RWPE2 (cell line): ENCODE measurements at places on chromosomes 5 and 9.

GRCh38 chr9:110752766-110753165 lies 84.2 kb downstream of the MUSK start:
- peak; percentile 74 for DNase-seq

DNA sequence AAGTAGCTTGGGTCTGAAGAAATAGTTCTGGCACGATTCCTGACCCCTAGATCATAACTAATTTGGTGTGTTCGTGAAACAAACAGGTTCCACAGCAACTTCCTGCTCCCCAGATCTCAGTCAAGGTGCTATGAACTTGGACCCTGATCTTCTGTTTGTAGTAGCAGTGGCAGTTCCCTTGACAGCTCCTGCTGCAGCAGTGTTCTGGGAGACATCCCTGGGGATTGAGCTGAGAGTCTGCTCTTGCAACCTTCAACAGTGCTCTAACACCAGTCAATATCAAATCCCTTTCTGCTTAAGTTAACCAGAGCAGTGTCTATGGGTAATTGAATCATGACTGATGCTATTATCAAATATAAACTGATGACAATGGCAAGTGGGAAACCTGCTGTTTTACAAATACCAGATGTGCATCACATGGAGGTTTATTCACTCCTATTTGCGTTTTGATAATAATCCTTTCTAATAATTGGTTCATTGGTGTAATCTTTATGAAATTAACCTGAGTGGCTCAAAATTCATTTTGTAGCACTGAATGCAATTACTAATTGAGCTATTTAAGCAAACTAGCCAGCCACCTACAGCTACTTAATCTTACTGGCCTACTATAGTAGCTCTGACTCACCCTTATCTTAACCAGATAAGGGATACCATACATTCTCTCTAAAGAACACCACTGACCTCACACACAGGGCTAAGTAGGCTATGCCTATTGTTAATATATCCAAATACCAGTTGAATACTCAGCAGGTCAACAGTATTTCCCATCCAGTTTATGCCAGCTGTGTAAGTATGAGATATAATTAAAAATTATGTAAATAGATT lies 21.9 kb downstream of the KDM4C start:
- no peak for DNase-seq

GRCh38 chr9:109086221-109086620 lies 33.5 kb downstream of the TMEM245 start:
- DNase-seq, result no peak

GRCh38 chr9:90805006-90805996 lies 3.7 kb downstream of the SYK start:
- no peak for DNase-seq

DNA sequence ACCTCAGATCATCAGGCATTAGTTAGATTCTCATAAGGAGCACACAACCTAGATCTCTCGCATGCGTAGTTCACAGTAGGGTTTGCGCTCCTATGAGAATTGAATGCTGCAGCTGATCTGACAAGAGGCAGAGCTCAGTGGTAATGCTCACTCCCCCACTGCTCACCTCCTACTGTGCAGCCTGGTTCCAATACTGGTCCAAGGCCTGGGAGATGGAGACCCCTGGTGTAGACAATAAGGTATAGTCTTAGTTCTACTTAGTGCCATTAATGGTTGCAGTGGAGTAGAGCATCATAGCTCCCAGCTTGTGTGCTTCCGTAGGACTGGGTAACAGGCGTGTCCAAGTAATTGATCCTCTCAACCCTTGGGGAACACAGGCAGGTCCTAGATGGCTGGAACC lies 70.4 kb upstream of the ANKRD55 start:
- DNase-seq, result no peak
